ENCODE measurements at places on chromosomes 7 and 10.

DNA sequence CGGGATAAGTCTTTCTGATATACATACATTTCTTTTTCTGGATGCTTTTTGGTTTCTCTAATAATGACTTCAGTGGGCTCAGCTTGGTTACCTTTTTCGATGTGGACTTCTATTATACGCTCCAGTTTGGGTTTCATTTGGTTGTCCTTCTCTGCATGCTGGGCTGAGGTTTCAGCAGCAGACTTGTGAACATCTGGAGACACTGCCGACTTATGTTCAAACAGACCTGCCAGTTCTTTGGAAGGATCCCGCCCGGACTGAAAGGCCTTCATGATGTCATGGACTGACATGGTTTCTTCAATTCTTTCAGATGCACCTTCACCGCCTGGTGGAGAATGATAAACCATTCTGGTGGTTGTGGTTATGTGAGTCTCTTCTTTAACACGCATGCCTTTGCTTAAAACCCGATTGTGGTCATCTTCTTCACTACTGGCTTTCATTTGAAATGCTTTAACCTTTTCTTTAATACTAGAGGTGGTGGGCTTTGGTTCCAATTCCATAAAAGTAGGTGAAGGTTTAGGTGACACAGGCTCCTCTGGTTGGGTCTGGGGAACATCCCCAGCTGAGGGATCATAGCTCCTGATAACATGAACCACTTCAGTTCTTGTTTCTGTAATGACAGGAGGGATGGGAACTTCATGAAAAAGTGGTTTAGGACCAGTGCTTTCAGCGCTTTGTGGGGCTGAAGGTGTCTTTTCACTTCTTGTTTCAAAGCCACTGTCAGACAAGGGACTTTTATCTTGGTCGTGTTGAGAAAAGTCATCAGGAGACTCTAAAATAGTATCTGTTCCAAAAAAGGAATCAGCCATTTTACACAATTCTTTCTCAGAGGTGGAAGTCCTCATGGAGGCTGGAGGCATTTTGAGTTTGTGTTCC, 167.7 kb upstream of the CCDC6 start:
- no peak for DNase-seq

GRCh38 chr7:55448526-55448925, 83.4 kb downstream of the LANCL2 start:
- no peak for DNase-seq

GRCh38 chr7:151773797-151774196, 103.1 kb downstream of the PRKAG2 start:
- no peak for DNase-seq

- no peak for DNase-seq
These were observed 923 bp downstream of the TRIL start for GRCh38 chr7:28957064-28957750.

DNA sequence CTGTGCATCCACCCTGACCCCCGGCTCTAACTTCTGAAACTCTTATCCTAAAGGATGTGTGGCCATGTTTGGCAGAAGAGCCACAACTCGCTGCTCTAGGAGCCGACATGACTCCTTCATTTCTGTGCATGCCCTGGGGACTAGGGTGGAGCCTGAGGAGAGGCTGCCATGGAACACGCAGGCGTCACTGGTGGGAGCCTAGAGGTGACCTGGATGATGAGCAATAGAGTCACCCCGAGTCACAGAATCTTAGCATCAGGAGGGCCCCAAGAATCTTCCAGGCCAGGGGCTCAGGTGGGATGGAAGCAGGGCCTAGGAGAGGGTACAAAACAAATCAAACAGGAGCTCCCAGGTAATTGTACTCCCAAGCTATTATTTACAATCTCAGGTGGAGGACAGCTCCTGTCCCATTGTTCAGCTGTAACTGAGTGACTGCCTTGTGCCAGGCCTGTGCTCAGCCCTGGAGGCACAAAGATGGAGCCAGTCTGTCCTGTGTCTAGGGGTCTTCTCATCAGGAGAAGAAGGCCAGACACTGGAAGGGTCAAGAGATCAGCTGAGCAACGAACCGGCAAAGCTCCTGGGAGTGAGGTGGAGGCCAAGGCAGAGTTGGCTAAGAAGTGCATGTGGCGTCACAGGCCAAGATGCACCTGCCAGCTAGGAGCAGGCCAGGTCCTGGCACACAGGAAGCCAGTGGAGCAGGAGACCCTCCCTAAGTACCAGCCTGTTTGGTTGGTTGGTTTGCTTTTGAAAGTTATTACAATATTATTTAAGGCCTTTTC, 5.8 kb upstream of the ZNF22 start:
- no peak for DNase-seq

DNA sequence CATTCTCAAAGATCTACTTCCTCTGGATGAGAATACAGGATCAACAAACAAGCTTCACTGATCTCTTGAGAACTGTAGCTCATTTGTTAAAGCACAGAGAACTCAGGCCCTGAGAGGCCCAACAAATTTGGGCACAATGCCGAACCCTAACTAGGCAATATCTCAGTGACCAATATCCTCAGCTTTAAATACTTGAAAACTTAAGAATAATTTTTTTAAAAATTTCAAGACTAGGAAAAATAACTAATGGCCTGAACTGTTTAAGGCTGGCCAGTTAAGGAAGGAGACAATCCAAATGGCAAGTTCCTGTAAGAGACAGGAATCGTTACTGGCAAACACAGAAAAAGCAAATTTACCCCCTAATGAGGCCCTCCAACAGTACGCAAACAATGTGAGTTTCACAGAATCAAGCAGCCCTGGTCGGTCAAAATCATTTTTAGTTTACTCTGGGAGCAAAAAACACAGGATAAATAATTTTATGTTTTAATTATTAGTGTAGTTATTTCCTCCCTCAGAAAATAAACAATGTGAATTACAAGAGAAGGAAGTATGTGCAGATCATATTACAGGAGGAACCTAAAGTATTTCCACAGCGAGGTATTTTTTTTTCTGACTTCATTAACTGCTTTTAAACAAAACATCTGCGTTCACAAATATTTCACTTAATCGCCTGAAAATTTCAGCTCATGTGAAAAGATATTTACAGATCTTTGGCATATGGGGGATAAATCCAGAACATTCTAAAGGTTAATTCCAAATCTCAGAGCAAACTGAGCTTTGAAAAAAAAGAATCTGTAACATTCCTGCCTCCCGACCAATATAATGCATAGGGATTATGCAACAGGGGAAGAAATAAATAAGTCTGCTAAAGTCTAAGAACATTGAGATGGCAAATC, 39.5 kb downstream of the NT5C2 start:
- DNase-seq = no peak

- peak; percentile 65 for DNase-seq
These were observed 25.2 kb upstream of the ITGB1 start for GRCh38 chr10:32982911-32983909.

- DNase-seq = peak; percentile 38
These were observed 6.8 kb upstream of the EFCAB10 start for GRCh38 chr7:105587909-105588635.

DNA sequence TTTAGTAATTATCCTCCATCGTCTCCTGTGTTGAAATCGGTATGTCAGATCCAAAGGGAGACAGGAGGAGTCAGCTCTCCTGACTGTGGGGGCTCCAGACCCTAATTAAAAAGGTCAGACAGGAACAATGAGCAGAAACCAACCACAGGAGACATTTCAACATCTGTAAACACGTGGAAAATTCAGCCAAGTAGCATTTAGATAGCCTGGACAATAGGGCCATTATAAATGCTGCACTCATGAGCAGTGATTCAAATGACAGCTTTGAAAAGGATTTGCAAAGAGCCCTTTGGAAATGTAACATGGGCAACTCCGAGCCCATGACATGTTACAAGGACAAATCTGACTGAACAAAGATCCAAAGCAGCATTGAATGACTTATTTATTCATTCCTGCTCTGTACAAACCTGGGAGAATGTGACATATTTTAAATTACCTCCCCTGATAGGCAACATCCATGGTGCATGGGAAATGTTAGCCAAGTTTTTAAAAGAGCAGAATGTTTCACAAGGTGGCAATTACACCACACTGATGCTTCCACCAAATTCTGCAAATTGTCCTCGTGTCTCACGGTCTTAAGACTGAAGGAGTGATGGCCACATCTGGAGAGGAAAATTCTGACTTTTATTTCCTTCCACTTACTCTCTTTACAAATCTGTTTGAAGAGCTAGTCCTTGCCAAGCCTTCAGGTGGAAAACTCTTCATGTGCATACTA, 113.3 kb upstream of the KMT2E start:
- no peak for DNase-seq

GRCh38 chr7:107610323-107610722, 30.3 kb downstream of the BCAP29 start:
- DNase-seq = no peak

- no peak for DNase-seq
These were observed 60.4 kb downstream of the HDAC9 start for GRCh38 chr7:18555968-18556367.

GRCh38 chr10:125060026-125060425, 100.3 kb downstream of the CTBP2 start:
- no peak for DNase-seq

GRCh38 chr7:142553216-142553615, 196.1 kb upstream of the PRSS1 start:
- DNase-seq = no peak

DNA sequence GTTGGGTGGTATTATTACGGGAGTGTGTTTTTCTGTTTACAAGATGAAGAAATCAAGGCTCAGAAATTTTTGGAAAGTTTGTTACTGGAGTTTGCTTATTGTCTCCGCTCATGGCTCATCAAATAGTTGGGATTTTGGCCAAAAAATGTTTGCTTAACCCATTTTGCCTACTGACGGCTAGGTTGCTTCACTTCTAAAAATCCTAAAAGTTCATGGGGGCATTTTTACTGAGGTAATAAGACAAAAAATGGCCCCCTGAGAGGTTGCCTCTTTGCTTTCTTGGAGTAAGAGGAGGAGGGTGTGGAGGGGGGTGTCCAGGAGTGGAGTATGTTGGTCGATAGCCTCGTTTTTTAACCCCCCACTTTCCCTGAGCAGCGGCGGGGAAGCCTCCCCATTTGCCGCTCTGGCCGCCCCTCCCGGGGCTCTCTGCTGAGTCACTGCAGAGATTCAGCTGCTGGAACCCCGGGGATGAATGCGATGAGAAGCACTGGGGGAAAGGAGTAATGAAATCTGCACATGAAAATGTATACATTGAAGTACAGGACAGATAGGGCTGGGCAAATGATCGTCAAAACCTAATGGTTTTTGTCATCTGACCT, 1.5 kb downstream of the MEST start:
- DNase-seq = no peak

DNA sequence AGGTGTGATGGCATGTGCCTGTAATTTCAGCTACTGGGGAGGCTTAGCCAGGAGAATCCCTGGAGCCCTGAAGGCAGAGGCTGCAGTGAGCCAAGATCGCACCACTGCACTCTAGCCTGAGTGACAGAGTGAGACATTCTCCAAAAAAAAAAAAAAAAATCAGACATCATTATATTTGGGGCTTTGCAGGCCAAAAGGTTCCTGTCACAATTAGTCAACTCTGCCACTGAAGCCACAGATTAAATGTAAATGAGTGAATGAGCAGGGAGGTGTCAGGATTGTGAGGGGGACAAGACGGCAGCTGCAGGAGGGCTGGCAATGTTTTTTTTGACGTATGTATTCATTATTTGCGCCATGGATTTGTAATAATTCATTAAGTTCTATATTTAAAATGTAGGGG, 3.3 kb downstream of the ZNF33B start:
- no peak for DNase-seq

DNA sequence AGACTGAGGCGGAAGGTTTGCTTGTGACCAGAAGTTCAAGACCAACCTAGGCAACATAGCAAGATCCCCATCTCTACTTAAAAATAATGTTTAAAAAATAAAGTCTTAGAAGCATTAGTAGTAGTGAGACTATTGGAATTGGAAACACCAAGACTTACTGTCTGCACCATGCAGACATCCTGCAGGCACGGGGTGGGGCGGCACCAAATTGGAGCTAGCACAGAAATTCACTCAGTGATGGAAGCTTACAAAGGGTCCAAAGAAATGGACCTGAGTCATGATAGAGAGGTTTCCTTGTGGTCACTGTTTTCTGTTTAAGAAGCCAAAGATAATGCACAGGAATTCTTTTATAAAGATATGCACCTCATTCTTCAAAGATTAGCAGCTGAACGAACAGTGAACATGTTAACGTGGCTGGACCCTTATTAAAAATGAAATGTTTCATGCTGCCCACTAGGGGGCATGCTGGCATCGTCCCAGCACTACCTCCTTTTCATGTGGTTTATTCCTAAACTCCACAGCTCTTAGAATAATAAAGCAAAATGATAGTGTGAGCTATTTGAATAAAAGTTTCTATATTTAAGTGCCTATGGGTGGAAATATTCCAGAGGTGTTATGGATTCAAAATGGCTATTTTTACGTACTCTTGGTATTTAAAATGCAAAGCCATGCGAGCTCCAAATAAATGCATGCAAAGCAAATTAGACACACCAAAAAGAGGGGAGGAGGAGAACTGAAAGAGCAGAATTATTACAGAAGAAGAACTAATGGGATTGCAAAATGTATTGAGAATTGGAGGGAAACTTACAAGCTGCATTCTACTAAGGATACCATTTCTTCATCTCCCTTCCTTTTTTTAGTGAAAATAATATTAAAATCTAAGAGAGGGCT, 28.6 kb downstream of the PDSS1 start:
- peak; percentile 54 for DNase-seq

DNA sequence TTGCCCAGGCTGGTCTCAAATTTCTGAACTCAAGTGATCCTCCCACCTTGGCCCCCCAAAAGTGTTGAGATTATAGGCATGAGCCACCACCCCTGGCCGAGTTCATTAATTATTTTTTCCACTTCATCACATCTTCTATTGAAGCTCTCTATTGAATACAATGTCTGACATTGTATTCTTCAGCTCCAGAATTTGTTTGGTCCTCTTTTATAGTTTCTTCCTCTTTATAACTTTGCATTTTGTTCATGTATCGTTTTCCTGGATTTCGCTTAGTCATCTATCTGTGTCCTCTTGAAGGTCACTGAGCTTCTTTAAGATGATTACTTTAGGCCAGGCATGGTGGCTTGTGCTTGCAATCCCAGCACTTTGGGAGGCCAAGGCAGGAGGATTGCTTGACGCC, 30.2 kb downstream of the NOM1 start:
- no peak for DNase-seq

All from hepatic stellate cell (primary cell).